ENCODE measurements at places on chromosomes 6 and 20. TPM values are rescaled to one million over a fixed set of nuclear protein-coding genes. Genes with fewer than 3 reads are reported as not detected.

- no peak for DNase-seq
- no peak overlapping the region for H3K27ac ChIP-seq
- no peaks in the 10 kb centered on the region for H3K27me3 ChIP-seq
- H3K4me1 ChIP-seq: peaks cover 6% of the 10 kb centered on the region
- no peak overlapping the region for H3K4me3 ChIP-seq
These were observed 64.0 kb upstream of the SGK1 start for GRCh38 chr6:134381959-134382358.

- H3K27me3 ChIP-seq: no peaks in the 10 kb centered on the region
- no peaks in the 10 kb centered on the region for H3K36me3 ChIP-seq
- H3K4me3 ChIP-seq: no peak overlapping the region
- H3K27ac ChIP-seq: no peak overlapping the region
These were observed 4.9 kb upstream of the FKBP1A start for GRCh38 chr20:1397710-1398109.

DNA sequence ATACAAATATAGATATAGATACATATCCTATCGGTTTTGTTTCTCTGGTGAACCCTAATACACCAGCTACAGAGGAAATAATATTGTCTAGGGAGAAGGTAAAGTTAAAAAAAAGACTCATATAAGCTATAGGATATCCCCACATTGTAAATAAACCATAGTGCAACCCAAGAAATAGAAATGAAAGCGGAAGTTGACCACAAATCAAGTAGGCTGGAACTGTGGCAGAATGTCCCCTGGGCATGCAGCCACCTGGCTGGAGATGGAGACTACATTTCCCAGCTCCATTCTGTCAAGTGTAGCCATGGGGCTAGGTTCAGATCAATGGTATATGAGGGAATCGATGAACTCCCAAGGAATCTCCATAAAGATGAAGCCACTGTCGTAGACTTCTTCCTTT lies 70.1 kb upstream of the RPS6KA2 start:
- no peaks in the 10 kb centered on the region for H3K4me1 ChIP-seq
- DNase-seq: no peak
- no peaks in the 10 kb centered on the region for H3K36me3 ChIP-seq

DNA sequence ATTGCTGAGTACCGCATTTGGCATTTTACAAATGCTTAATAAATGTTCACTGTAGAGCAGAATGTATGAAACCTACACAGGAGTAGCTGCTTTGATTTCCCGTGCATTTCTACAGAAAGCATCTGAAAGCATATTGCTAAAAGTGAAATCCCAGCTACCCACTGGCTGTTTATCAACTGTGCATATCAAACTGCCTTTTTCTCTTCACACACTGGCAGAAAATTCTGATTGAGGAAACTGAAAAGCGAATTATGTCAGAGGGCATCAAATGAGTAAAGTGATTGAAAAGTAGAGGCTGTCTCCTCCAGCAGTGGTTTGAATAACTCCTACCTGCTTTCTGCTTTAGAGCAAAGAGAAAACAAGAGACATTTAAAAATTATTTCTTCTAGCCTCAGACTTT lies 28.0 kb downstream of the STX11 start:
- H3K4me1 ChIP-seq: no peaks in the 10 kb centered on the region
- DNase-seq: no peak
- no peak overlapping the region for H3K4me3 ChIP-seq
- H3K36me3 ChIP-seq: no peaks in the 10 kb centered on the region
- H3K27ac ChIP-seq: no peak overlapping the region

IL17F gene
- total RNA-seq: not detected

LINC00237 gene
- total RNA-seq: not detected

NRSN1 gene
- not detected for total RNA-seq

DZANK1 gene
- 7.1 TPM for total RNA-seq

DNA sequence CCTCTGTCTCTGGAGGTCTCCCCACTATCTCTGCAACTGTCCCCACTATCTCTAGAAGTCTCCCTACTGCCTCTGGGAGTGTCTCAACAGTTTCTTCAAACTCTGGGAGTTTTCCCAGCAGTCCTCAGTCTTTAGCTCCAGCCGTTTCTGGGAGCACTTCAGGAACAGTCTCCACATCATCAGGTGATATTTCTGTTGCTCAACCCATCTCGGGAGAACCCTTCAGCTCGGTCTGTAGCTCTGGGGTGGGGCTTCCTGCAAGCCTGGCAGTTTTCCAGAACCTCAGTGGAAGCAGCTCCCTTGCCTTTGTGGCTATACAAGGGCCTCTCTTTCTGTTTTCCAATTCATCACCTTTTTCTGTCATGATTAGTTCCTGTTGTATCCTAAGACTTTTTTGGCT lies 3.0 kb upstream of the SFTA2 start:
- no peaks in the 10 kb centered on the region for H3K36me3 ChIP-seq
- H3K4me1 ChIP-seq: no peaks in the 10 kb centered on the region
- H3K4me3 ChIP-seq: no peak overlapping the region
- H3K27ac ChIP-seq: no peak overlapping the region
- H3K27me3 ChIP-seq: peaks cover 3% of the 10 kb centered on the region
- no peak for DNase-seq

- H3K4me3 ChIP-seq: no peak overlapping the region
- H3K4me1 ChIP-seq: no peaks in the 10 kb centered on the region
- H3K27ac ChIP-seq: no peak overlapping the region
These were observed 28.8 kb upstream of the IL17A start for GRCh38 chr6:52157301-52157941.

NNAT gene
- 0.41 TPM for total RNA-seq

- H3K4me3 ChIP-seq: no peak overlapping the region
- DNase-seq: no peak
- no peaks in the 10 kb centered on the region for H3K4me1 ChIP-seq
- no peaks in the 10 kb centered on the region for H3K27me3 ChIP-seq
These were observed 817.1 kb downstream of the KIF16B start for GRCh38 chr20:15756002-15756753.

AIF1 gene
- 11.1 TPM for total RNA-seq

DNA sequence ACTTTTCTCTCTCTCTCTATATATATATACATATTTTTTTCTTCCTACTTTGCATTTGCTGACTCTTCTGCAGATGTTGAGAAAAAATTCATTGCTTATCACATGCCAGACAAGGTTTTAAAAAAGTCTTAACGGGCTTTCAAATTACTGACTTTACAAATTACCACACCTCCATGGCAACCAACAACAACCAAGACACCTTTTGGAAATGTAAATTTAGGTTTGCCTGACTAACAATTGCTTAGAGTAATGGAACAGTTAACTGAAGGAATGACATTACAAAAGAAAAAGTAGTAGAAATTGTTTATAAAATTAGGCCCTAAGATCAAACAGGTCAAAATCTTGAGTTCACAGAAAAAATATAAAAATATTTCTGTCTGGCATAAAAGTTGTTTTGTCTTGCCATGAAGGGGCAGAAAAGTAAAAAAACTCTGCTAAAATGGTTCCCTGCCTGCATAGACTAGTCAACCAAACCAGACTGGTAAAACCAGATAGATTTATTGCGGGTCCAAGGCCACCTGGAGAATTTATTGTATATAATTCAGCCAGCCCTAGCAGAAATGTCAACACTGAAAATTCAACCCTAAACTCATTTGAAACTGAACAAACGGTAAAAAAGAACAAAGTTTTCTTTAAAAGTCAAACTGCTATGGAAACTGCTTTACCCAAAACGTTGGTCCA lies 92.8 kb upstream of the FRMD1 start:
- H3K36me3 ChIP-seq: no peaks in the 10 kb centered on the region
- H3K27ac ChIP-seq: peak overlapping the region; percentile 30

- no peaks in the 10 kb centered on the region for H3K4me1 ChIP-seq
- no peak for DNase-seq
- H3K27me3 ChIP-seq: no peaks in the 10 kb centered on the region
- H3K4me3 ChIP-seq: no peak overlapping the region
- no peak overlapping the region for H3K27ac ChIP-seq
These were observed 3.9 kb downstream of the ETV7 start for GRCh38 chr6:36383606-36384005.

DNA sequence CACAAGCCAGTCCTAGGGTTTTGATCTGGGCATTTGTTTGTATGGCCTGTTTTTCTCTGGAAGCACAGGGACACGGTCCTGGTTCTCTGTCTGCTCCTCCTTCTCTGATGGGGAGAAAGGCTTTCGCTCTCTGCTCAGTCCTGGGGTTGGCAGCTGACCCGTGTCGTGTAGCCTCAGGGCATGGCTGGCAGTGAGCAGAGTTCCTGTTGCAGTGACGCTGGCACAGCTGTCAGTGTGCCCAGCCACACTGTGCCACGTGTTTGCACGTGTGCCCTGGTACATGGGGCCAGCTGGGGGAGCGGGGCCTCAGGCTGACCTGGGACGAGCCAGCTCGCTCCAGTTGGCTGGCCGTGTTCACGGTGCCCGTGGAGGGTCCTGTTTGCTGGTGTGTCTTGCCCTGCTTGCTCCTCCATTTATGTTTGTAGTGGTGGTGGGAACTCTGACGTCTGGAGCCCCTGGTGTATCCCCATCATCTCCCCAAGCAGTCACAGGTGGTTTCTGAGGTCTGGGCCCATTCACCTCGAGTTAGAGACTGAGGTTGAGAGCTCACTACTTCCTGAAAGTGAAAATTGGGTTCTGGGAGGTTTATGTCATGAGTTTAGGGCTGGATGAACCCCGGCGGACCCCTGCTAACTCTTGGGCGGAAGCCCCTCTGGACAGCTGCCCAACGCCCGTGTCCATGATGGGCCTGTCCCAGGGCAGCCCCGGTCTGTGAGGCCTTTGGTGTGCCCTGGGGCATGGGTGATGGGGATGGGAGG lies 10.2 kb upstream of the DNAJC5 start:
- peak; percentile 58 for DNase-seq
- H3K4me3 ChIP-seq: no peak overlapping the region
- H3K36me3 ChIP-seq: no peaks in the 10 kb centered on the region
- peaks cover 14% of the 10 kb centered on the region for H3K4me1 ChIP-seq

All from prostate gland (tissue), 2 donors.